ENCODE measurements at places on chromosomes 4 and X.

- DNase-seq = no peak
Measured at GRCh38 chr4:48307528-48307927, 33.8 kb upstream of the SLAIN2 start.

DNA sequence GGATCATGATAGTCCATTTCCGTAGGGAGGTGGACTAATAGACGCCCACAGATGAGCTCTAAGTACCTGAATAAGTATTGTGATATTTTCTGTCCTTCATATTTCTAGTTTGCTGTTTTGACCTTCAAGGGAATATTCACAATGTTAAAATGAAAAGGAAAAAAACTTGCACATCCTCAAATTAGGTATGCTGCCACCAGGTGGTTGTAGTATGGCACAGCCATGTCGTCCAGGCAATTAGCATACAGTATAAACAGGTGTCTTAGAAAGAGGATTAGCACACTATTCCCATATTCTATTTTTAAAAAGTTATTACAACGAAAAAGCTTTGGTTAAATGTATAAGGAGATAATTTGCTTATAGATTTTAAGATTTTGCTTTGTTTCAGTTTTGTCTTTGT, 802.0 kb downstream of the RPA4 start:
- DNase-seq = no peak

- no peak for DNase-seq
Measured at GRCh38 chr4:87321888-87322287, 794 bp downstream of the HSD17B13 start.

- DNase-seq = no peak
Measured at GRCh38 chr4:176902710-176903323, 110.1 kb upstream of the VEGFC start.

GRCh38 chrX:107542500-107542899, 85.8 kb upstream of the PRPS1 start:
- no peak for DNase-seq
